ENCODE measurements at places on chromosomes 1 and 21.

- no peak for DNase-seq
Measured at GRCh38 chr1:106780806-106781569, 275.5 kb upstream of the PRMT6 start.

GRCh38 chr1:243712242-243712641, 137.8 kb downstream of the AKT3 start:
- DNase-seq, result no peak

- DNase-seq, result peak; percentile 88
Measured at GRCh38 chr21:46634966-46635323, 529 bp upstream of the PRMT2 start.

GRCh38 chr1:43975249-43975961, 645 bp downstream of the ATP6V0B start:
- DNase-seq, result no peak

DNA sequence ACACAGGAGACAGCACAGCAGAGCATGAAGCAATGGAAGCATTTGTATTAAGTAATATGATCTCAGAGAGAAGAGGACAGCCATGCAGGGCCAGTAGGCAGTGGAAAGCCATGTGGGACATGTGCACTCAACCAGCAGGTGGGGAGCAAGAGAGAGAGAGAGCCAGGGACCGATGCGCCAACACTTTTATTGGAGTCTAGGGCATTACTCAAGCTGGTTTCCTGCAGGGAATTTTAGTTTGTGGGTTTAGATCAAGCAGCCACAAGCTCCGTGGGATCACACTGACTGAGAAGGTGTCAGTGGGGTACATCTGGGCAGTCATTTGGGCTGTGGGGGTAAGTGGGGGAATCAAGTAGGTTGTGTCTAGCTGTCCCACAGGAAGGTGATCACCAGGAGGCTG, 137.1 kb downstream of the PCBP3 start:
- DNase-seq, result no peak

- no peak for DNase-seq
Measured at GRCh38 chr1:158043232-158043631, 49.8 kb downstream of the KIRREL1 start.

- no peak for DNase-seq
Measured at GRCh38 chr1:31433396-31433930, 20.4 kb downstream of the SERINC2 start.

- DNase-seq, result no peak
Measured at GRCh38 chr1:206796116-206796515, 23.8 kb upstream of the IL10 start.

DNA sequence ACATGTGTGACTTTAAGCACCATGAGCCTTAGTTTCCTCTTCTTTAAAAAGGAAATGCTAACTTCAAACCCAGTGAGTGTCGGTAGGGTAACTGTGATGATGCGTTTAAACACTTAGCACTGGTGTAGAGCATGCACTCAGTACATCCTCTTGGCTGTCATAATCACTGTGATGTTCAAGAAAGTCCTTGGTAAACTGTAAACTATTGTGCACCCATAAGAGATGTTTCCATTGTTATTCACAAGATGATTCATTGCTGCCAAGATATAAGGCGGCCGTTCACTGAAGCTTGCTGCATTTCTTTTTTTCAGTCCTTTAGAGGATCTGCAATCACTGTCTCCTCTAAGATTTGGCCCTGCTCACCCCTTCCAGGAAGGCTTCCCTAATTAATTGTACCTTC, 61.8 kb upstream of the DAB1 start:
- DNase-seq, result no peak

GRCh38 chr21:28910280-28910887, 82.3 kb downstream of the LTN1 start:
- DNase-seq, result no peak

- no peak for DNase-seq
Measured at GRCh38 chr1:16922466-16922865, 735 bp downstream of the CROCC start.

- no peak for DNase-seq
Measured at GRCh38 chr1:31569596-31570173, 6.6 kb upstream of the TINAGL1 start.

- DNase-seq, result no peak
Measured at GRCh38 chr1:221868593-221869303, 126.9 kb upstream of the DUSP10 start.

DNA sequence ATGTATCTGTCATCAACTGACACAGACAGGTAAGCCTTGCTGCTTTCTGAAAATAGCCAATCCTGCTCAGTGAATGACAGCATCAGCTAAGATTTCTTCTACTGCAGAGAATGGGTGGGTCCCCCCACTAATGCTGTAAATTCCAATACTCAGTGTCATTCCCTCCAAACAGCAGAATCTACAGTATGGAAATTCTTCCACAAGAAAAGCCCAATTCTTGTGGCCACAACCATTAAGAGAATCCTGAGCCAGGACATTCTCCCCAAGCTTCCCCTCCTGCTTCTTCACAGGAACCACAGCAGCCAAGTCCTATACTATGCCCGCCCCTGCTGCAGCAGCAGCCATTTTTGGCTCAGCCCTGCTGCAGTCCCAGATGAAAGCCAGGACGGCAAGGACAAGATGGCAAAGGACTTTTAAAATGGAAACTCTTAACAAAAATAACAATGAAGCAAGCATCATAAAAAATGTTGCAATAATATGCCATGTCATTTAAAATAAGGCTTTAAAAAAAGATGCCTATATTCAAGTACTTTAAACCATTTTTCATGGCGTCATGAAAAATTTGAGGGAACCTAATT, 26.8 kb downstream of the EIF4G3 start:
- DNase-seq, result no peak

DNA sequence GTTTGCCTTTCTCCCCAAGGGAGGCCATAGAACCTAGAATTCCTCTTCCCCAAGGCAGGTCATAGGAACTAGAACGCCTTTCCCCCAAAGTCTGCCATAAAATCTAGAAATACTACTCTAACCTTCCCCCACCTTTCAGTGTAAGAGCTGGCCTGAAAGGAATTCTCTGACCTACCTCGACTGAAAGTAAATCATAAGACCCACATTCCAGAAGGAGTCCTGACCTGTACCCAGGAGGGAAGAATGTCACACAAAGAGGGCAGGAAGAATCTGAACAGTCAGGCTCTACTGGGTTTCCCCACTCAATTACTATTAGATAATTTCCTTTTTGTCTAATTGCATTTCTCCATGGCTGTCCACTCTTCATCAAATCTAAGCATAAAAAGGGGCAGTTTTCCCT, 5.7 kb upstream of the ATG4C start:
- no peak for DNase-seq

- no peak for DNase-seq
Measured at GRCh38 chr21:44535963-44536362, 4.0 kb downstream of the KRTAP10-1 start.

GRCh38 chr1:90710579-90711536, 6.2 kb downstream of the BARHL2 start:
- DNase-seq, result no peak

DNA sequence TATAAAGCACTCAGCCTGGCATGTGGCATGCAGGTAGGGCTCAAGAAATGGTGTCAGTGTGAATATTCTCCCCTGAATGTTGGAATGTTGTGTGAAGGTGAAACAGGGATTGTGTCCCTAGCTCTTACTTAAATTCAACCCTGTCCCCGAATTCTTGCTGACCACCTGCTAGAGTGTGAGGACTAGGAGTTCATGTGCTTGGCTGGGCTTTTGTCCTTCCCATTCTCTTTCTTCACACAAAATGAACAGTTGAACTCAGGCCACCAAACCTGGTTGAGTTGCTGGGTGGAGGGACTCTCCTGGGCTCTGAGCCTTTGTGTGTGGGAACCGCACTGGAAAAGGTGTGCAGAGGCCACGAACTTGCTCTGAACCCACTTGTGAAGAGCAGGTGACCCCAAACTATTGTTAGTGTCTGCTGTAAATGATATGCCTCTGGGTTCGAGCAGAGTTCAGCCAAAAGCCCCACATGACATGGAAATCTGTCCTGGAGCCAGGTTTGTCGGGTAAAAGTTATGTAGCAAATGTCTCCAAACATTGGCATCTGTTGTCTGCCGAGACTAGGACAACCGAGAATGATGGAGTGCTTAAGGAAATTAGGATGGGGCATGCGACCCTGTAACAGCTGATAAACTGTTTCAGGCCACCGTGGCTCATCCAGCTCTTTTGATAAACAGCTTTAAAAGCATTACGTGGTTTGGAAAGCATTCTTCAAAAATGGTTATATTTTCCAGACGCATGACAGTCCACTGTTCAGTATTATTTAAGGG, 144.2 kb downstream of the DHRS3 start:
- no peak for DNase-seq

GRCh38 chr1:8095584-8095983, 69.5 kb upstream of the ERRFI1 start:
- DNase-seq, result no peak

GRCh38 chr1:30328401-30329262, 394.8 kb downstream of the MATN1 start:
- DNase-seq, result no peak

DNA sequence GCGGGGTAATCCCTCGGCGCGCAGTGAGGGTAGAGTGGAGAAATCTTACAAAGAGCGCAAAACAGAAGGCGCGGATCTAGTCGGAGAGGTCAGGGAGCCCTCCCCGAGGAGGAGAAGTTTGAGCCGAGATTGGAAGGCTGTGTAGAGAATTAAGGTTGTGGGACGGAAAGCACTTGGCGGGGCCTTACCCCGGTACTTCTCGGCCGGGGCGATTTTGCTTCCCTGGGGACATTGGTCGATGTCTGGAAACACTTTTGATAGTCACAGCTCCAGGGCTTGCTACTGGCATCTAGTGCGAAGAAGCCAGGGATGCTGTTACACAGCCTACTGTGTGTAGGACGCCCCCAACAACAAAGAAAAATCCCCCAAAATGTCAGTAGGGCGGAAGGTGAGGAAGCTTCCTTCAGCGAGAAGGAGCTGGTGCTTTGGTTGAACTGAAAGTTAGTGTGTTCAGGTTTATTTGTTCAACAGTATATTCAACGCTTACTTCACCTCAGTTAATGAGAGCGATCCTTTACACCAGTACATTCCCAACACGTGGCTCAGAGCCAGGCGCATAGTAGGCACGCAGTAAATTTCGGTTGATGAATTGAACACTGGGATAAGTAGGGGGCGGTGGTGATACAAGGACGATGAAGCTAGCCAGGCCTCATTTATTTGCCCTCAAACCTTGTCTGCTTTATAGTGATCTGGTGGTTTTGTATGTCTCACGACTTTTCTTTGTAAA, 807 bp downstream of the CEP85 start:
- peak; percentile 29 for DNase-seq

- DNase-seq, result no peak
Measured at GRCh38 chr1:154945160-154945961, 8.8 kb upstream of the PMVK start.

- DNase-seq, result no peak
Measured at GRCh38 chr21:44872323-44872648, 1.2 kb downstream of the PTTG1IP start.

- no peak for DNase-seq
Measured at GRCh38 chr1:173050865-173051264, at the start of gene TNFSF18. Gene TNFSF18, minus strand, starts transcription at chr1:173050941. Its CDS starts 45 bp downstream, at chr1:173050896.

DNA sequence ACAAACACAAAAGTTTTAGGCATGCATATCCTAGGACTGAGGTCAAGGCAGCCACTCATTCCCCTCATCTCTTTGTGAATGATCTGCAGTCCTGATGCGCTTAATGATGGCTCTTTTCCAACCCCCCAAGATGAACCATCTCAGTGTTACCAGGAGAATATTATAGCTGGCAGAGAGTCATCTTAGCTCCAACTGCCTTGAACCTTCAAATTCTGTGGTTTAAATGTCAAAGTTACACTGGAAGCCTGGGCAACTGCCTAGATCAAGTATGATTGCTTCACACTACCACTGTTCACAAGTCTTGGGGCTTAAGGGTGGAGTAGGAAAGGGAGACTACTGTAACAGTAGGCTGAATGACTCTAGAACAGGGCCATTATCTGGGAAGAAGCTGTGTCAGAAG, 8.0 kb upstream of the MYBPHL start:
- no peak for DNase-seq

DNA sequence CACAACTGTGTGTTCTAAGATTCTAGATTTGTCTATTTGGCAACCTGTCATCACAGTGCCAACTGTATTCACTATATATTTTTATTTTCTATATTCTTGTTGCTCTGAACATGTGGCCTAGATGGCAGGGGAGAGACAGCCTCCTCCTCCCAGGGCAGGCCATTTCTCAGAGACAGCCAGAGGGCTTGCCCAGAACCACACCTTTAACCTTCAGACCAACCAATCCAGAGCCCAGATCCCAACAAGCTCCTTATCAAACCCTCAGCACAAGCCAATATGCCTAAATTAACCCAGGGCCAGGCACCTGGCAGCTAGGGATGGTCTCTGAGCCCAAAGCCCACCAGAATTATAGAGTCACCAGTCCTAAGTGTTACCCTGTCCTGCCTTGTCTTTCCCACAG, 19.3 kb downstream of the TRIM11 start:
- no peak for DNase-seq

DNA sequence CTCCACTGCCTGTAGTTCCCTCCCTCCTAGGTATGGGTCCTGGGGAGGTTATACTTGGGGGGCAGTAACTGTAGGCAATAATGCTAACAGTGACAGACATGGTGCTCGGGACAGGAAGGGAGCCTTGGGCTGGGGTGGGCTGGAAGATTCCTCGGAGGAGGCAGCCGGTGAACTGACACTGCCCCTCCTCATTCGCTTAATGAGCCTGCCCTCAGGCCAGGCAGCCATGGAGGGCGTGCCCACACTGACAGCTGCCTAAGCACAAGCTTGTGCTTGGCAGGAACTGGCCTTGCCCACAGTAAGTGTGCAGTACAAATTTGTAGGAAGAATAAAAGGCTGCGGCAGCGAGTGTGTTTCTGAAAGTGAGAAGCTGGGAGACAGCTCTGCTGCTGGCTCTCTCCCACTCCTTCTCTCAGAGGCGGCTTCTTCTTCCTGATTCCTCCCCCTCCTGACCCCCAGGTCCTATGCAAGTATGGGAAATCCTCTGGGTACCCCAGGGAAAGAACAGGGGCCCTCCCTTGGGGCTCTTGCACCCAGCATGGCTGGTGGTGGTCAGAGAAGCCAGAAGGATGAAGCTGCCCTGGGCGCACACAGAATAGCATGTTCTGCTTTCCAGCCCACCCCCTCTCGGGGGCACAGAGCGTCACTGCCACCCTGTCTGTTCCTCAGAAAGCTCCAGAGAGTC, 23.6 kb downstream of the OPTC start:
- no peak for DNase-seq

DNA sequence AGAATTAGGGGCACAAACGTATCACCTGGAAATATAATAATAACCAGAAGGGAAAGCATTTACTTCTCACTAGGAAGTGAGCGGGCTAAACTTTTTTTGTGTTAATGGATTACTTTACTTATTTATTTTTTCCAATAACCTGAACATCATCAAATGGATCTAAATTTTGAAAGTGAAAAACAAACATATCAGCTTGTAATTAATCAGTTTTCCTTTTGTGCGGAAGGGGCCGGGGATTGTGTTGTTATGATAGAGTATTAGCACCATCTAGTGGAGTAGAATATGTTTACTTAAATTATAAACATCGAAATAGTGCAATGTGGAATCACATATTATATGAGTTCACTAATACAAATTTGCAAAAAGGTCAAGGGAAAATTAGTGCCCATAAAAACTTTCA, 9.0 kb downstream of the CFH start:
- no peak for DNase-seq

All from nucleus accumbens (tissue), 56 donors.